Common myeloid progenitor, CD34-positive (primary cell): ENCODE measurements at places on chromosomes 1 and 21.

DNA sequence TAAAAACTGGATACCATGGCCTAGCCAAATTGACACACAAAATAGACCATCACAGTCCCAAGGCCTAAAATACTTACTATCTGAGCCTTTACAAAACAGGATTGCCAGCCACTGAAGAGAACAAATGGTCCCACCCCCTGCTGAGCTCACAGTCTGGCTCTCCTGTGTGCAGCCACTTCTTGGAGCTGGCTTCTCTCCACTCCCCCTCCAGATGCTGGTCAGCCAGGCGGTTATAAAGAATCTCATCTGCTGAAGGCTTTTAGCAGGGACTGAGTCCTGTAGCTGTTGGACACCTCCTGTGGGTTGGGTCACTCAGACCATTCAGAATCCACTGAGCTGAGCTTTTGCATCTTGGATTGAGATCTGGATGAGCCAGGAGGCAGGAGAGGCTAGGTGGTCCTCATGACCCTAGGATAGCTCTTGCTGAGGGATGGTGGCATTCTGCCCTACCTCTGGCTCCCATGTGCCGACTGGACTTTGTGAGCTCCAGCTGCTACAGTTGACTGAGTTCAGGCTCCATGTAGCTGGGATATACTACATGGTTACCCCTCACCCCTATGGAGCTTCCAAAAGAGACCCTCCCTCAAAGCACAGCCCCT, 16.1 kb downstream of the OXCT2 start:
- DNase-seq: no peak
- no peaks in the 10 kb centered on the region for H3K4me1 ChIP-seq
- peaks cover 14% of the 10 kb centered on the region for H3K36me3 ChIP-seq
- H3K4me3 ChIP-seq: no peak overlapping the region

DNA sequence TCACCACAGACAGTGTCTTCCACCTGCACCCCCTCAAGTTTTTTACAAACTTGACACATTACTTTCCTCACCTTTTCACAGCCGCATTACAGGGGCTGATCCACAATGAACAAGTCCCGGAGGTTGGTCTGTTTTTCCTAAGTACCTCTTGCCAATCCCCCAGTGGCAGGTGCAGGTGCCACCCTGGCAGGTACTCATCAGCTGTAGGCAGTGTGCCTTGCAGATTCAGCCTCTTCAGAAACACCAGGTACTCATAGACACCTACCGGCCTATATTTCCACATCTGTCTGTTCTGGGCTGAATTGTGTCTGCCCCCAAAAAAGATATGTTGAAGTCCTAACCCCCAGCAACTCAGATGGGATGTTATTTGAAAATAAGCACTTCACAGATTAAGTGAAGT, 81.4 kb upstream of the CNIH3 start:
- H3K36me3 ChIP-seq: no peaks in the 10 kb centered on the region
- no peak for DNase-seq
- no peaks in the 10 kb centered on the region for H3K4me1 ChIP-seq
- no peak overlapping the region for H3K27ac ChIP-seq
- H3K27me3 ChIP-seq: no peaks in the 10 kb centered on the region
- no peak overlapping the region for H3K4me3 ChIP-seq

DNA sequence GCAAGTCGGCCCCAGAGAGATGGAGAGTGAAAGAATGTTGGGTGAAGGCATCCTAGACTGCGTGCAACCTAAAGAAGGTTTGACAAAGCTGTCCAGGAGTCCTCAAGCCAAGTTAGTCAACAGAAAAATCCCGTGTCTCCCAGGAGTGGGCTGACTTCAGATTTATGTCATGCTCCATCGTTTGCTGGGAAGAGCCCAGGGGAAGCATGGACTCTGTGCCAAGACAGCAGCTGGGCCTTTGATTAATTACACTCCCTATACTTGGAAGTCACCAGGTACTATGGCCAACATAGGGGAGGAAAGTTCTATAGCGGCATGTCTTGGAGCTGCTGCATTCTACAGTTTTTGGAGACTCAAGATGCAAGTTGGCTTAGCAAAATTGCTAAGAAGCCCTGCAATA, 247.4 kb downstream of the KAZN start:
- H3K4me3 ChIP-seq: no peak overlapping the region
- no peaks in the 10 kb centered on the region for H3K4me1 ChIP-seq
- H3K36me3 ChIP-seq: no peaks in the 10 kb centered on the region

DNA sequence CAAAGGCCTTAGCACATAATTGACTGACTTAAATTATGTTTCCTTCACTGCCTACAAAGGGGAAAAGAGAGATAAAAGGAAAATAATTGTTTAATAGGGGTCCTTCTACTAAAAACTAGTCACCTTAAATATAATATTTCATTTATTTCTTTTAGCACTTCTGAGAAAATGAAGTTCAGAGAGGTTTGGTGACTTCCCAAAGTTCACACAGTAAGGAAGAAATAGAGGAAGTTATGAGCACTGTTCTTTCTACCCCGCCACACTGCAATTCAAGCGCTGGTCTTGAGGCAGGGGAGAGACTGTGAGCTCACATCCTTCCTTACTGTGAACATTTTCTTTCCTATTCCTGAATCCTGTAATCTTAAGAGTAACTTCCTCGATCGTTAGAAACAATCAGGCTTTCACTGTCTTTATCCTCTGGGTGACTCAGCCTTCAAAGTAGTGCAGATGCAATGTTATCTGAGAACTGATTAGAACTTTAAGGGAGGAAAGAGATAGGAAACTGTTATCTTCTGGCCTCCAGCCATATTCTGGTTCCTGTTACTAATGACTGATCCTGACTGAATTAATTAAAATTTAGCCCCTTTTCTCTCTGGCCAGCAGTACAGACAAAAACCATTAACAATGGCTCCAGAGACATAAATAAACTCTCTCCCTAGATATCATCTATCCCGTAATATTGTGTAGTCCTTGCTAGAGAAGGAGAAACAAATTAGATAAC, 6.8 kb downstream of the RGS5 start:
- H3K4me3 ChIP-seq: no peak overlapping the region

DNA sequence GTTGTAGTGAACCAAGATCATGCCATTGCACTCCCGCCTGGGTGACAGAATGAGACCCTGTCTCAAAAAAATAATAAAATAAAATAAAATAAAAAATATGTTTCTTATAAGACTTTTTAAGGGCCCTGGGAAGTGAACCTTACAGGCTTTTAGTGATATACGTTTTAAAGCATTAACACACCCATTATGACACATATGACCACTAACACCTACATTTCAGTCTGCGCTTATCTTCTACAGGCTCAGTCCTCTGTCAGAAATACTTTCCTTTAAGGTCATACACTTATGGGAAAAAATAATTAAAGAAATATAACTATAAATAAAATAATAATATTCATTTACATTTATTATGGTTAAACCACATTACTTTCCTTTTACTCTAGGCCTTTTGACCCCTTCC, 21.9 kb downstream of the ADSS2 start:
- H3K4me3 ChIP-seq: no peak overlapping the region
- peaks cover 26% of the 10 kb centered on the region for H3K36me3 ChIP-seq
- H3K27ac ChIP-seq: no peak overlapping the region
- no peaks in the 10 kb centered on the region for H3K27me3 ChIP-seq

GRCh38 chr1:5888606-5889211, 103.5 kb downstream of the NPHP4 start:
- H3K36me3 ChIP-seq: peaks cover 2% of the 10 kb centered on the region
- H3K4me1 ChIP-seq: no peaks in the 10 kb centered on the region
- DNase-seq: no peak
- H3K27ac ChIP-seq: no peak overlapping the region

GRCh38 chr1:2428490-2428889, 16.1 kb upstream of the PEX10 start:
- H3K36me3 ChIP-seq: no peaks in the 10 kb centered on the region
- no peak overlapping the region for H3K4me3 ChIP-seq
- peaks cover 20% of the 10 kb centered on the region for H3K4me1 ChIP-seq
- peaks cover 5% of the 10 kb centered on the region for H3K27me3 ChIP-seq
- no peak overlapping the region for H3K27ac ChIP-seq
- DNase-seq: no peak

DNA sequence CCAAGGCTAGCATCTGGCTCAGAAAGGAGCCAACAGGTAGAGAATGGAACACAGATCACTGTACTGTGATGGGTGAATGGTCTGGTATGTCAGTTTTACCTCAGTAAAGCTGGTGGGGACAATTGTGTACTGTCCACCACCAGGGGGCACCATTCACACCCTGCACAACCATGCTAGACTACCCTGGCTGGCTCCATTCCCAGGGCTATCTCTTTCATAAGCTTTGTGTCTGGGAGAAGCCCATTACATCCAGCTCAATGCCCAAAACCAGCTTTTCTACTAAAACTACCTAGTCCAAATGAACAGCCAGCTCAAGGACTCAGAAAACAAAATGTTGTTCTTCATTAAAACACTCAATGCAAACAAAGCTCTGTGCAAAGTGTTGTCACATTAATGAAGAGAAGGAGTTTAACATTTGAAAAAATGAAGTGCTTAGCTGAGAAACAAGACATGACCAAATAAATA, 62.0 kb upstream of the RASAL2 start:
- H3K27ac ChIP-seq: no peak overlapping the region
- no peaks in the 10 kb centered on the region for H3K27me3 ChIP-seq
- no peak overlapping the region for H3K4me3 ChIP-seq

GRCh38 chr1:47803815-47804501, 193.2 kb downstream of the TRABD2B start:
- no peak overlapping the region for H3K4me3 ChIP-seq
- no peaks in the 10 kb centered on the region for H3K36me3 ChIP-seq
- H3K4me1 ChIP-seq: no peaks in the 10 kb centered on the region

DNA sequence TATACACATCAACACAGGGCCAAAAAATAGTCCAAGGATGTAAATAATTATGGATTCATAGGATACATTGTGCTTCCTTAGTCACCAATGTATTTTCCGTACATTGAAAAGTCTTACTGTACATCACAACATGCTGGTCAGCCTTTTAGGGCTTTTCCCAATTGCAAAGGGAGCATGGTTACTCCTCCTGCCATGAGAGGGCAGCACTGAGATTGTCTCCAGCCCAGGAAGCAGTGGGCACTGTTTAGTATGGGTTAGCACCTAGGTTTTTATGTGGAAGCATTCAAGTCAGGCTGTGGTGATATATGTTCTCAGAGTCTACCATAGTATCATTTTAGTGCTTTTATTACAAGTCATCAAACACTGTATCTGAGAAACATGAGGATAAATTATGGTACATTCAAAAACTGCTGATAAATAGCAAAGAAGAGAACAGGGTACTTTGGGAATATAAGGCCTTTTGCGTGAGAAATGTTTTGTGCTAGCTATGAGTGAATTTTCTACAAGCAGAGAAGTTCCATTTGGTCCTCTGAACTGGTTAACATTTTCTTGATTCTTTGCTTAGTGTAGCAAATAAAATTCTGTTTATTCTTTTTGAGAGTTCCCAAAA, 34.0 kb downstream of the ST6GALNAC5 start:
- DNase-seq: peak; percentile 59
- H3K4me3 ChIP-seq: no peak overlapping the region
- no peaks in the 10 kb centered on the region for H3K27me3 ChIP-seq
- H3K36me3 ChIP-seq: no peaks in the 10 kb centered on the region
- no peaks in the 10 kb centered on the region for H3K4me1 ChIP-seq
- no peak overlapping the region for H3K27ac ChIP-seq

- H3K27me3 ChIP-seq: no peaks in the 10 kb centered on the region
- no peak for DNase-seq
- no peak overlapping the region for H3K4me3 ChIP-seq
- no peak overlapping the region for H3K27ac ChIP-seq
These were observed 174.8 kb upstream of the SYT6 start for GRCh38 chr1:114328361-114328904.

DNA sequence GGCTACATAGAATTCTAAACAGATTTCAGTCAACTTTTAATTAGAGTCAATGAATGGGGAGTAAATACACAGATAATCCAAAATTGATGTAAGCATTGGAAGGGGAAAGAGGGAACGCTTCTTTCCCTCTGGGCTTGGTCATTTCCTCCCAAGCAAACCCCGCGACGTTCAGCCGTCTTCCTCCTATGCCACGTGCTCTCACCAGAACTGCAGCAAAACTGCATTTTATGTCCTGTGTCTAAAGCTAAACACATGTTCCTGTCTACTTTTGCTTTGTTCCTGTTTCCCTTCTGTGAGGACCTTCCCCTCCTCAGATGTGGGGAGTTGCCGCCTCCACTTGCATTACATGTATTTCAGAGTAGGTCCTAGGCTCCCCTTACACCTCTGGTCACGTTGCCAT, 27.2 kb downstream of the UTP25 start:
- no peak overlapping the region for H3K4me3 ChIP-seq
- H3K27me3 ChIP-seq: no peaks in the 10 kb centered on the region
- no peak overlapping the region for H3K27ac ChIP-seq
- no peaks in the 10 kb centered on the region for H3K4me1 ChIP-seq
- DNase-seq: peak; percentile 11
- peaks cover 17% of the 10 kb centered on the region for H3K36me3 ChIP-seq

GRCh38 chr1:59477286-59477685, 180.4 kb downstream of the FGGY start:
- DNase-seq: no peak
- H3K27me3 ChIP-seq: no peaks in the 10 kb centered on the region
- no peaks in the 10 kb centered on the region for H3K36me3 ChIP-seq
- no peaks in the 10 kb centered on the region for H3K4me1 ChIP-seq
- H3K4me3 ChIP-seq: no peak overlapping the region

- H3K4me1 ChIP-seq: no peaks in the 10 kb centered on the region
- DNase-seq: no peak
- H3K36me3 ChIP-seq: no peaks in the 10 kb centered on the region
- no peaks in the 10 kb centered on the region for H3K27me3 ChIP-seq
- no peak overlapping the region for H3K27ac ChIP-seq
These were observed 358.5 kb downstream of the GPATCH2 start for GRCh38 chr1:217272385-217272784.

- no peaks in the 10 kb centered on the region for H3K36me3 ChIP-seq
- H3K4me1 ChIP-seq: peaks cover 8% of the 10 kb centered on the region
- no peak overlapping the region for H3K27ac ChIP-seq
- DNase-seq: no peak
These were observed 28.0 kb upstream of the DMRTB1 start for GRCh38 chr1:53431244-53431643.
